ENCODE measurements at places on chromosomes 6 and 20. TPM values are rescaled to one million over a fixed set of nuclear protein-coding genes. Genes with fewer than 3 reads are reported as not detected.

The MACROD2 gene
- total RNA-seq: 3.8 TPM

DNA sequence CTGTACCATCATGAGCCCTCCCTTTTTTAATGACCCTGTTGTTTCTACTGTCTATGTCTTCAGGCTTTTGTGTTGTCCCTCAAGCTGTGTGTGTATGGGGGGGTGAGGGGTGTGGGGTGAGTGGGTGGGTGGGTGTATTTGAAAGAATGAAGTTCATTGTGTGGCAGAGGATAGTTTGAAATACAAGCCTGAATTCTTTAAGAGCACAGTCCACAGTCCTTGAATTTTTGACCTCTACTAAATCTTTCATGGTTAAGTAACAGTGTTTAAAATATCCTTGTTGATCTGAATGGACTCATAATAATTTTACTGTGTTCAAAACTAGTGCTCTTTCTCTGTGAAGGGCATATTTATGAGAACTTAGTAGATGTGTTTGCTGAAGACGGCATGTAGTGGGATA, 10.0 kb downstream of the MRAP2 start:
- DNase-seq: no peak

The TPD52L1 gene
- 24.6 TPM for total RNA-seq

DNA sequence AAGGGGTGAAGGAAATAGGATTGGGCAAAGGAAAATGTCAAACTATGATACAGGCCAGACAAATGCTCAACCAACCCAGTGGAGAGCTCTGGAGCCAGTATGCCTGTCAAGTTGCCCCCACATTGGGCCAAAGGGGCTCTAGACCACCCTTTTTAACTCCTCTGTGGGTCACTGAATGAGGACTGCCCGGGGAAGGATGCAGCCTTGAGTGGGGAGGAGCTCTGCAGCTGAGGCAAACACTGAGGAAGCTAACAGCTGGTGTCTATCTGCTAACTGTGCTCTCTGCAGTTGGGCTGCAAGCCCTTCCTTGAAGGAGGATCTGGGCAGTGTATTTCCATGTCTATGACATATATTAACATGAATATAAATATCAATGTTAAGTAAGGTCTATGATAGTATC, 98.4 kb upstream of the PRSS16 start:
- no peak for DNase-seq

- no peak for DNase-seq
Measured at GRCh38 chr20:40787941-40788340, 98.9 kb upstream of the MAFB start.

- peak; percentile 8 for DNase-seq
Measured at GRCh38 chr20:58224974-58225373, 3.5 kb downstream of the ANKRD60 start.

DNA sequence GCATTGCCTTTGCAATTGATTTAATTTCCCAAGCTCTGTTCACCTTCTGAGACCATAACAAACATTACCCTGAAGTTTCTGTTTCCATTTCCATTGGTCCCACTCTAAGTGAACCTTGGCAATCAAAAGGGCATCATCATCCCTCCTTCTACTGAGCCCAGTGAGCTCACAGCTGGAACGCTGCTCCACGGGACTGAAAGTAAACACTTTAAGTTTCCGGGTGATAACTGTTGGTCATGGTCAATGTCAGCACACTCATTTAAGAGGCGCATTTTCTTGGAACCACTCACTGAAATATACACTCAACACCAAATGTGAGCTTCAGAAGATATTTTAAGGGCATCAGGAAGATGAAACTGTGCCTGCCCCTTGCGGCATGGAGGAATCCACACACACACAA, 37.1 kb upstream of the RPS6KA2 start:
- DNase-seq: no peak

The PRR18 gene
- total RNA-seq: 1.0 TPM

GRCh38 chr6:67689329-67689728, 945.8 kb upstream of the ADGRB3 start:
- no peak for DNase-seq

DNA sequence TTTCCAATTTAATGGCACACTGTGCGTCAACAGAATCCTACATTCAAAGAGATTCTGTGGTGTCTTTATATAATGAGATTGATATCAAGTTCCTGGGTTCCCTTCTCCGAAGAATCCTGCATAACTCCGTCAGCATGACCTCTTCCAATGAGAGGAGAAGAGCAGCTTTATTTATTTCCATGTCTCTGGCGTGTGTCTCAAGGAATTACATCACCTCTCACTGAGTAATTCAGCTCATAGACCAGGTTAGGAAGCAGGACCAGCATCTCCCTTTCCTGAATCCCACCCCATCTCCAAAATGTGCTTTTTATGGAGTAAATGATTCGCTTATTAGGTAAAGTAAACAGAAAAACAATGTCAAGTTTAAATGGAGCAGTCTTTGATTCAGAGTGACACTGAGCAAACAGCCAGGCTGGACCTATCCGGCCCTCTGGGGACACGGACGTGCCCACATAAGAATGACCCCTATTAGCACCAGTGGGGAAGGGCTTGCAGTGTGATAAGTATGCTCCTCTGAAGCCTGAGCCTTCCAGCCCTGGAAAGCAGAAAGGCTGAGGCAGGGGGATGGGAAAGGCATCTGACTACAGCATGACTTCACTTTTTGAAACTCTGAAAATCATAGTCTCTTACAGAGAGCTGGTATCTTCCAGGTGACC, 165.2 kb downstream of the CLIC5 start:
- no peak for DNase-seq

GRCh38 chr20:35837577-35838195, 65.9 kb downstream of the PHF20 start:
- no peak for DNase-seq

DNA sequence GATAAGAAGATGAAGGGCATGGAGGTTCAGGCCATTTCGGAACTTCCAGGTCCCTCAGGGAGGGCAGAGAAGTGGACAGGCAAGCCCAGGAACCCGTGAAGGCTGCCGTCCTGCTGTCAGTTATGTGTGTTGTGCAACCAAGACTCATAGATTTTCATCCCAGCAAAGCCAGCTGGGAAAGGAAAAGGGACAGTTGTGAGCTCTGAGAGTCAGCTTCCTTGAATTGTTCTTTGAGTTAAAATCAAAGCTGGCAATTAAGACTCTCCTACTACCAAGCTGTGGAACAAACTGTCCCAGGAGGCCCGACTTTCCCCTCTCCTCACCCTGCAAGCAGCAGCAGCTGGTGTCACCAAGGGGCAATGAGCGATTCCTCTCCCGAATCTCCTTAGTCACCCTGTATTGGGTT, 46.3 kb upstream of the IYD start:
- no peak for DNase-seq

DNA sequence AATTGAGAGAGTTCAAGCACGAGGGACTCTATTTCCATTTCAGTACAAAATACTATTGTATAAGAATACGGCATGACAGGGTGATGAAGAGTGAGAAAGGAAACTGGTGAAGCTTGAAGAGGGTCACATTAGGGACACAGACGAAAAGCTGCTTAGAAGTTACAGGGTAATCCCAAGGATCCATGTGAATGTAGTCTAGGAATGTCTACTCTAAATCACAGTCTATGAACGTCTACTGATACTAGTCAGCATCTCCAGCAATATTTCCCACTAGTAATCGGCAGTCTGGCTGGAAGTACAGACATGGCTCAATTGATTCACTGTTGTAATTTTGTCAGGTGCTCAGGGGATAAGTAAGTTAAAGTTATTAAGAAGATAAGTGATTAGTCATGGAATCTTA, 156.4 kb downstream of the ASCC3 start:
- no peak for DNase-seq

- DNase-seq: no peak
Measured at GRCh38 chr6:20661721-20662120, 127.5 kb downstream of the CDKAL1 start.

DNA sequence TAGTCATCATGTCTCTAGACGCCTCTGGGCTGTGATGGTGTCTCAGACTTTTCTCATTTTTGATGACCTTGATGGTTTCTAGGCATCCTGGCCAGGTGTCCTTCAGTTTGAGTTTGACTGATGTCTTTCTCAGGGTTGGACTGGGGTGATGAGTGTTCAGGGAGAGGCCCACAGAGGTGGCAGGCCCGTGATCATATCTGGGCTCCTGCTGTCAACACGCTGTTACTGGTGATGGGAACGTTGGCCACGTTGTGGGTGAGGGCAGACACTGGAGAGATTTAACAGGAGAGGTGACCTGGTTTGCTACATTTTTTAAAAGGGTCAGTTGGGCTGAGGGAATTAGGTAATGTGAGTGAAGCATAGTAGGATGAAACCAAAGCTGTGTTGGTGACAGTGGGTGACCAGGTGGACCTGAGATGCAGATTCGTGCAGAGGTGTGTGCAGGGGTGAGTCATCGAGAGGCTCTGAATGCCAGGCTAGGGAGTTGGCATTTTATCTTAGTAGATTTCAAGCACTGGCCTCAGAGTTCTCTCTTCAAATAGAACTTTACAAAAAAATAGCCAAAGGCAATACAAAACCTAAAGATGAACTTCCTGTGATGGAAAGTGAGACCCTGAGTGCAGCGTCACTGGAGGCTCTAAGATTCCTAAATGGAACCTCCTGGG, 174.1 kb downstream of the CDH26 start:
- DNase-seq: no peak

The PTCHD4 gene
- total RNA-seq: 1.4 TPM

The TAGAP gene
- 5.7 TPM for total RNA-seq

The EYA4 gene
- 1.0 TPM for total RNA-seq

DNA sequence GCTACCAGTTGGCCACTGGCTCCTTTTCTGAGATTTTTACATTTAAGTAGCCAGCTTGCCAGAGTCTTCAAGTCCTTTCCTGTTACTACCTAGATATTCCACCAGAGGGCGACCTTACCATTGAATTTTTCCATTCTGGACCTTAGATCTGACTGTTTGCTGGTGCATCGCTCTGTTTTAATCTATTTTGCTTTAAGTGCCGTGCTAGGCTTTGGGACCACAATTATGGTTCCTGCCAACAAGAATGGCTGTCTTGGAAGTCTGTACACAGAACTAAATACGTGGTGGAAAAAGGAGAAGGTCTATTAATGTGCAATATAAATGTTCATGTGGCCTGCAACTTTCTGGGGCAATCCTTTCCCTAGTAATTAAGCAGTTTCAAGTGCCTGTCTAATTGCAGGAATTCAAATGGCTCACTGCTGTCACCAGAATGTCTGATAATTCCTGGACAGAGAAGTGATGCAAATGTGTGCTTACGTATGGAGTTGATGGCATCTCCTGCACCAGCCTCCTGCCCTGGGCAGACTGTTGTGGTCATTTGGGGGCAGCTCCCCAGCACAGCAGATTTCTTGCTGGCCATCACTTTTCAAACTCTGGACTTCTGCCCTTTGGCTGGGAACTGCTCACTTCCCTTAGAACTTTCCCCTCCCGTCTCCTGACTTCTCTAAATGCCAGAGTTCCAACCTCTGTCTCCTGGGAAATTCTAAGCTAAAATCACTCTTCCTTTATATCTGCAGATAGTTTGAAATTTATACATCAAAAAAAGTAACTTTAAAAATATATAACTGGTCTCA, 5.6 kb upstream of the HLA-DOA start:
- DNase-seq: no peak
